SJSA1 (cell line): ENCODE measurements at places on chromosomes 3 and 15. TPM values are rescaled to one million over a fixed set of nuclear protein-coding genes. Genes with fewer than 3 reads are reported as not detected.

DNA sequence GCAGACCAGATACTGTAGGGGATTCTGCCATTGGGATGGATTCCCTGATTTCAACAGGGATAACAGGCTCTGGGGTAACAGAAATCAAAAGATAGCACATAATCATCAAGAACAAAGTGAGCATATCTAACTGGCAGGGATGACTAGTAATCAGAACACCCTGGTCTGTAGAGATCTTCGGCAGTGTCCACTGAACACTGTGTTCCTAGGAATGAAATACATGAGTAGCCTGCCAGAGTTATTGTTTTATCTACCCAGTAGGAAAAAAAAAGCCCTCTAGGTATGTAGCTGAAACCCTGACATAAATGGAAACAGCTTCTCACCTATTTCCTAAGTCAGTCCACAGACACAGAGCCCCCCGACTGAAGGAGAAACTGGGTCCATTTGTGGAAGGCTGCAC is 340.3 kb upstream of the ZNF385D start:
- H3K4me3 ChIP-seq = no peak overlapping the region
- no peak for DNase-seq
- H3K27ac ChIP-seq = no peak overlapping the region
- H3K36me3 ChIP-seq = no peaks in the 10 kb centered on the region

- H3K27me3 ChIP-seq = no peaks in the 10 kb centered on the region
- H3K4me3 ChIP-seq = no peak overlapping the region
- no peak for DNase-seq
- no peak overlapping the region for H3K27ac ChIP-seq
- no peaks in the 10 kb centered on the region for H3K4me1 ChIP-seq
Measured at GRCh38 chr3:175163686-175164085, 304.6 kb downstream of the NAALADL2 start.

DNA sequence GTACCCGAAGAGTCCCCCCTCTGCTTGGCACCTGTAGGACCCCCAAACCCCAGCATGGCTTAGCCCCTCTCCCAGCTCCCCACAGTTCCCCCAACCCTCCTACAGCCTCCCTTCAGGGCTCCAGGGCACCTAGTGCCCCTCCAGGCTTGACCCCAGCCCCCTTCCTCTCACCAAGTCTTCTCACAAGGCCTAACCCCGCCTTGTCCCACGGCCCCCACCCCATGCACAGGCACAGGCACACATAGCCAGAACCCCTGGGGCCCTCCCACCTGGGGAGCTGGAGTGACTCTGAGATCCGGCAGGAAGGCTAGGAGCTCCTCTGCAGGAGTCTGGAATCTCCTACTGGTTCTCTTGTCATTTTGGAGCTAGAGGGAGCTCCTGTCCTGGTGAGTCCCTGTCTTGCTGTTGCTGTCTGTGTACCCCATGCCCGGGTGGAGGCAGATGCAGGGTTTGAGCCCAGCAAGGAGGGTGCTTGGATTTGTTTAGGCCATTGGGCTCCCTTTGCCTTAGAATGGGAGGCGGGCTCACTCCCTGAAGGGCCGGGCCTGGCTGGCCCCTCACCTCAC is 39.6 kb downstream of the KLF13 start:
- no peak for DNase-seq
- H3K36me3 ChIP-seq = peaks cover 8% of the 10 kb centered on the region
- H3K4me3 ChIP-seq = no peak overlapping the region
- H3K4me1 ChIP-seq = no peaks in the 10 kb centered on the region
- no peak overlapping the region for H3K27ac ChIP-seq

DNA sequence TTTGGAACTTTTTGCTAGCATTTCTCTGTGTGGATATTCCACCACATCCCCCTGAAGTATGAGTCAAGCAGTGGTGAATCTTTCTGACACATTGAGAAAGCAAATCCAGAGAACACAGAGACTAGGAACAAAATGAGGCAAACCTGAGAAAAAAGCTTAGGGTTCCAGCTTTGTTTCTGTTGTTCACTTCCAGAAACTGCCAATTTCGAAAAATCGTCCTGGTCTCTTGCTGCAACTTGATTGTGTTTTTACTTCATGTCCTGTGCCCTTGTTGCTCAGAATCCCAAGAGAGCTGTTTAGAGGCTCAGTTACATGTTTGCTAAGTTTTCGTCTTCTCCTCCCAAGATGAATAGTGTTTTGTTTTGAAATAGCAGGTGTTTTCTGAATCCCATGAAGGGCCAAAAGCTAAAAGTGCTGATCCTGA is 13.7 kb downstream of the MAP2K1 start:
- H3K4me1 ChIP-seq = peaks cover 16% of the 10 kb centered on the region
- H3K27me3 ChIP-seq = no peaks in the 10 kb centered on the region
- DNase-seq = no peak
- no peak overlapping the region for H3K27ac ChIP-seq
- H3K4me3 ChIP-seq = no peak overlapping the region
- peaks cover 12% of the 10 kb centered on the region for H3K36me3 ChIP-seq

- no peak overlapping the region for H3K27ac ChIP-seq
- H3K27me3 ChIP-seq = no peaks in the 10 kb centered on the region
- no peak overlapping the region for H3K4me3 ChIP-seq
Measured at GRCh38 chr3:141992512-141992911, 116.1 kb downstream of the ATP1B3 start.

GRCh38 chr3:141303481-141304223 is 64.7 kb upstream of the ZBTB38 start:
- H3K27me3 ChIP-seq = no peaks in the 10 kb centered on the region
- H3K27ac ChIP-seq = no peak overlapping the region
- H3K4me1 ChIP-seq = peaks cover 6% of the 10 kb centered on the region

DNA sequence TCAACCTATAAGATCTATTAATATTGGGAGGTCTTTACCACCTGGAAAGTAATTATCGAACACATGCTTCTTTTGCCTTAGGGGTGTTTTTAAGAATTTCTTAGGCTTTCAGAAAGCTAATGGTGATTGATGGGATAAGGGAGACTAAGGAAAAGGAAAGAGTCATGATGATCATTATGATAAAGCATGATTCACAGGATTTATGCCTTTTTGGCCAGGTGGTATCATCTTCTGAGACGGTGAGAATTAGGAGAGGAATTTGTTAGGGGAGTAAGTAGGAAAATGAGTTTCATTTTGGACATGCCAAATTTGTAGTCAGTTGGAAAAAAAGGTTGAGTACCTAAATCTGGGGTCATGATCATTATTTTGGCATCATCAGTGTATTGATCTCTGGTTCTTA is 8.9 kb downstream of the ARMC8 start:
- no peak overlapping the region for H3K4me3 ChIP-seq
- H3K27ac ChIP-seq = no peak overlapping the region
- H3K27me3 ChIP-seq = no peaks in the 10 kb centered on the region
- DNase-seq = no peak
- no peaks in the 10 kb centered on the region for H3K4me1 ChIP-seq

DNA sequence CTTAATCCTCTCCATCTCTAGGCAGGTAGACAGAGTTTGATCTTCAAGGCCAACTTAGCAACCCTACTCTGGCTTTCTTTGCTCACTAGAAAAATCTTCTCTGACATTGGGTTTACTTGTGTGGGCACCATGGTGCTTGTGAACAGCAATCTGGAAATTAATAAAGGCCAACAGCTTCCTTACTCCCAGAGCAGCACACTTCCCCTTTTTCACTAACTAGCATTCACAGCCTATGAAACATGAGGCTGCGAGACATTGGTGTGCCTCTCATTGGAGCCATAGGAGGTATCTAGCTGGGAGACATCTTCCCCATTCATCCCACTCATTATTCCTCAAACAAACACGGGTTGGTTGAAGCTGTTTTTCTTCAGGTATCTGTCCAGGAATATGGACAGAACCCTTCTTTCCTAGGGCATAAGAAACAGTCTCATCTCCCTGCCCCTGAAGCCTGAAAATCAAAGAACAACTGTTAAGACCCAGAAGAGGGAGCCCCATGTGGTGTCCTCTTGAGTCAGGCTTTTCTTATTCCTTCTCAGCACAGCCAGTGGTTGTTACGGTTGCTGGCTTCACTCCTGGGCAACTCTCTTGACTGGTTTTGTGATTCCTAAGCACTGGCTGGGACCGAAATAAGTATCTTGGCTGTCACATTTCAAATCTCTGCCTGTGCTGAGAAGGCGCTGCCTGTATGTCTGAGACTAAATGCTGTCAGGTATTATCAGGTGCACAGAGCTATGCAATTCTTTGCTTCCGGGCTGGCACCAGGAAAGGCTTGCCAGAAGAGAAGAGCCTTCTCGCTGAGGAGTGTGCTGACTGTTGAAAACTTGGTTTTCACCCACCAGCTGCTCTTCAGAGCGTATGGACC is 194.4 kb downstream of the FEZF2 start:
- DNase-seq = no peak
- no peaks in the 10 kb centered on the region for H3K27me3 ChIP-seq
- no peak overlapping the region for H3K4me3 ChIP-seq
- no peak overlapping the region for H3K27ac ChIP-seq
- no peaks in the 10 kb centered on the region for H3K4me1 ChIP-seq

DNA sequence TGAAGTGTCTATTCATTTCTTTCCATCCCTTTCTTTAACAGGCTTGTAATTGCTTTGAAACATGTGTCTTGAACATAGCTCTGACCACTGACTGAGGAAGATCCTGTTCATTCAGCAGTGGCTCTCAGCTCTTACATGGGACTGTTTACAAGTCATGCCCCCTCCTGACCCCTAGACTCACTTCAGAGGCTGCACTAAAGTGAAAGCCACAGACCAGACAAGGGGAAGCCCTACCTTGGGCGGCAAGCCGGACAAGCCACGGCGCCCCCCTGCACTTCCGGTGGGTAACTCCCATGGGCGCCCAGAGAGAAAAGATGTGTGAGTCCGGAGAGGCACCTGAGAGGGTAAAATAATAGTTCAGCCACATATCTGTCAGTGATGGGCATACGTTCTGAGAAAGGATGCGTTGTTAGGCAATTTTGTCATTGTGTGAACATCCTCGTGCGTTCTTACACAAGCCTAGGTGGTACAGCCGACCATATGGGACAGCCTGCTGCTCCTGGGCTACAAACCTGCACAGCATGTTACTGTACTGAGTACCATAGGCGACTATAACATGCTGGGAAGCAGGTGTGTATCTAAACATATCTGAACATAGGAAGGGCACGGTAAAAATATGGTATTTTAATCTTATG is 116.2 kb downstream of the CHSY1 start:
- H3K4me3 ChIP-seq = no peak overlapping the region
- no peaks in the 10 kb centered on the region for H3K36me3 ChIP-seq
- DNase-seq = no peak
- H3K27me3 ChIP-seq = no peaks in the 10 kb centered on the region
- no peak overlapping the region for H3K27ac ChIP-seq

DNA sequence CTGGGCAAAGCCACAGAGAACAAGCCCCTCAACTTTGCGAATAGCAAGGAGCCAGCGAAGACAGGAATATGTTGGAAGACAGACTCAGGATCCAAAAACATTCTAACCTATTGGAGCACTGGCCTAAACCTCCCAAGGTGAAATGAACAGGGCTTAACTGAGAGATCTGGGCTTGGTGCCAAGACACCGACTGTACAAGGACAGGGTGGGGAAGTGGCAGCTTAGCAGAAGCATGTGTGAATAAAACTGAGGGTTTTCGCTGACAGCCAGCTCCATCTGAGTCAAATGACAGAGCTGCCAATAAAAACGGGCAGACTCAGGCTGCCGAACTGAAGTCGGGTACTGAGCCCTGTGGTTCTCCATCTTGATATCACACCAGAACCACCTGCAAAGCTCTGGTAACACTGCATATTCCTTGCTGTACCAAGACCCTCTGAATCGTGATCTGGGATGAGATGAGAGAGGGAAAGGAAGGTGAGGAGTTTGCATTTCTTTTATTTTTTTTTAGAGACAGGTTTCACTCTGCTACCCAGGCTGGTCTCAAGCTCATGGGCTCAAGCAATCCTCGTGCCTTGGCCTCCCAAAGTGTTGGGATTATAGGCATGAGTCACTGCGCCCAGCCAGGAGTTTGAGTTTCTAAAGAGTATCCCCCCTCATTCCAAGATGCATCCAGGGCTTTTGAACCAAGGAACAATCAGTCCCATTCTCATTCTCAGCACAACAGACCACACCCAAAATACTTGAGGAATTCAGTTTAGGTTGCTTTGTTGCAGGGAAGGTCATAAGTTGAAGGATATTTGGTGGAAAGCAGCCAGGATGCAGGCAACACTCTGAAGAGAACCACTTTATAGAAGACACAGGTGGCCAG is 6.0 kb upstream of the PLCB2 start:
- no peak overlapping the region for H3K4me3 ChIP-seq
- no peaks in the 10 kb centered on the region for H3K27me3 ChIP-seq
- H3K4me1 ChIP-seq = peaks cover 40% of the 10 kb centered on the region
- peak overlapping the region; percentile 36; the same call in 1 of the 2 replicates for H3K27ac ChIP-seq

DNA sequence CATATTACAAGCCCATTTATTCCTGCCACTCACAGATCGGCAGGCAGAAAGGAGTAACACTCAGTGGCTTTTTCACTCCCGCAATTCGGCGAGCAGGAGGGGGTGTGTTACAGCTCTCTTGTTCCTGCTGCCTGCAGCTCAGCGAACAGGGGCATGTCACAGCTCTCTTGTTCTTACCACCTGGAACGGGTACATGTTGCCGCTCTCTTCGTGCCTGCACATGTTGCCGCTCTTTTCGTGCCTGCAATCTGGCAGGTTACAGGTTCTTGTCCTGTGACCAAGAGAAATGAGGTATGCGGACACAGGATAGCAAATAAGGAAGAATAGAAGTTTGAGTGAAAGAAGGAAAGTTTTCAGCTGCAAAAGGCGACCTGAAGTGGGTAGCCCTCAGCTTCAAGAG is 761.4 kb downstream of the NAALADL2 start:
- H3K4me1 ChIP-seq = no peaks in the 10 kb centered on the region
- H3K27ac ChIP-seq = no peak overlapping the region
- no peak overlapping the region for H3K4me3 ChIP-seq
- no peak for DNase-seq
- H3K27me3 ChIP-seq = no peaks in the 10 kb centered on the region
- no peaks in the 10 kb centered on the region for H3K36me3 ChIP-seq

GRCh38 chr3:63492464-63492863 is 160.0 kb upstream of the SNTN start:
- H3K36me3 ChIP-seq = no peaks in the 10 kb centered on the region
- no peak for DNase-seq
- H3K27me3 ChIP-seq = peaks cover 3% of the 10 kb centered on the region; the same call in 1 of the 2 replicates

DNA sequence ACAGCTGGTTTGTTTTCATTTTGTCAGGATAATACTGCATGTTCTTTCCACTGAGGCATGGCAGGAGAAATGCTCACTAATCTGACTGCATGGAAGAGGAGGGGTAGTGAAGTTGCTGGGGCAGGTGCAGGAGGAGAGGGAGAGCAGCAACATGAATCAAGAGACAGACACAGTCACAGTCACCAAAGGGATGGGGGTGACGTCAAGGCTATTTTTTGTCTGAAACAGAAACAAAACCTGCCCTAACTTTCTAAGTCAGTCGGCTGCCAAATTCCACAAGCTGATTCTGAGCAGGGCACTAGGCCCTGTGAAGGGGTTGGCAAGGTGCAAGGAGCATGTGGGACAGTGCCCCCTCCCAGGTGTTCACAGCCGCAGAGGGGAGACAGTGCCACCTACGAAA is 186.6 kb upstream of the NSMCE3 start:
- no peak overlapping the region for H3K4me3 ChIP-seq
- no peak overlapping the region for H3K27ac ChIP-seq
- DNase-seq = no peak

The TTC14 gene
- 14.9 and 15.3 TPM in 2 replicates for total RNA-seq

The FANCD2OS gene
- total RNA-seq = not detected in 2 replicates

The SPINK8 gene
- total RNA-seq = not detected in 2 replicates

The SEMA4B gene
- 5.6 and 17.8 TPM in 2 replicates for total RNA-seq
